Stimulated activated CD8-positive, alpha-beta memory T cell treated with anti-CD3 and anti-CD28 coated beads, Interleukin-7, amount 100 ng/mL, for 1 hour (primary cell): ENCODE measurements at places on chromosomes 2 and 18.

- no peak for DNase-seq
Observed at GRCh38 chr2:102042196-102043081, 50.7 kb downstream of the IL1R2 start.

DNA sequence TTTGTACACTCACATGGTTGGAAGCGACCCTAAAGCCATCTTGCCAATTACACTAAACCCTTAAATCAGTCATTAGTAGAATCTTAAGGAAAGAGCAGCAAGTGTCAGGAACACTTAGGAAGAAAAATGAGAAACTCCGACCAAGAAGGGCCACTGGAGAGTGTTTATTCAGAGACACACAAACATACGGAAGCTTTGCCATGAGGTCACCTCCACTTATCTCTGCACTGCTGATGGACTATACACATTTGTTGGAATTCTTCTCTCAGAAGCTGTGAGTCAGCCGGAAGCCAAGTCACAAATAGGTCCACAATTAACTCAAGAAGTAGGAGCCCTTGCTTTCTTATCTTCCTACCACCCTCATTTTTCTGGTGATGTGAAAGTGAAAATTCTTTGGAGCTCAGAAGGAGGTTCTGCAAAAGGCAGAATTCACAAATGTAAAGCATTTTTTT, 21.6 kb downstream of the BMP10 start:
- no peak for DNase-seq

DNA sequence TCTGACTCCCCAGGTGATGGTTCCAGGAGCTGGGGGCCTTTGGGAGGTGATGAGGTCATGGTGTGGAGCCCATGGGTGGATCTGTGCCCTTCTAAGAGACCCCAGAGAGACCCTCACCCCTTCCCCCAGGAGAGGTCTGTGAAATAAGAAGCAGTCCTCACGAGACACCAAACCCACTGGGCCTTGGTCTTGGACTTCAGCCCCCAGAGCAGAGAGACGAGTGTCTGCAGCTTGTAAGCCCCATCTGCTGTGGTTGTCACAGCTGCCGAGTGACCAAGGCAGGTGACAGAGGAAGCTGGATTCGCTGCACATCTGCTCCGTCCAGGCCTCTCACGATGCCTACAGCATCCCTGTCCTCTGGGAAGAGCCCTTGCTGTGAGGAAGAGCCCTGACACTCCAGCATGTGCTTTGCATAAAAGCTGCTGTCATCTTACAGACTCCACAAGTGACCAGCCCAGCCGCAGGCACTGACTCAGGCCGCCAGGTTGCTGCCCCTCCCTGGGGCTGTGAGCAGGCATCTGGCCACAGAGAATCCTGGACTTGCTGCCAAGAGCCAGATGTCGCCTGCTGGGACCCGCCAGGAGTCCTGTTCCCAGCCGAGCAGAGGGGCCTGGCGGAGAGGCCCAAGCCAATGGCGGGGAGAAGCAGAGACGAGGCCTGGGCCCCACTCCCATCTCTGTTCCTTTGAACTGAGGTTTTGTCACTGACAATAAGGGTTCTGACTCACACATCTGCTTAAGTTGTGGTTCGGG, 150.8 kb downstream of the PXDN start:
- no peak for DNase-seq

GRCh38 chr2:216300906-216301305, 71.4 kb downstream of the MARCHF4 start:
- DNase-seq: no peak

- DNase-seq: no peak
Observed at GRCh38 chr18:5582076-5582475, 38.3 kb upstream of the EPB41L3 start.

- no peak for DNase-seq
Observed at GRCh38 chr2:190540048-190540447, 5.5 kb upstream of the NEMP2 start.

GRCh38 chr2:53969285-53969967, 1.4 kb downstream of the PSME4 start:
- DNase-seq: no peak
